ENCODE measurements at places on chromosomes 2 and 18. TPM values are rescaled to one million over a fixed set of nuclear protein-coding genes. Genes with fewer than 3 reads are reported as not detected.

DNA sequence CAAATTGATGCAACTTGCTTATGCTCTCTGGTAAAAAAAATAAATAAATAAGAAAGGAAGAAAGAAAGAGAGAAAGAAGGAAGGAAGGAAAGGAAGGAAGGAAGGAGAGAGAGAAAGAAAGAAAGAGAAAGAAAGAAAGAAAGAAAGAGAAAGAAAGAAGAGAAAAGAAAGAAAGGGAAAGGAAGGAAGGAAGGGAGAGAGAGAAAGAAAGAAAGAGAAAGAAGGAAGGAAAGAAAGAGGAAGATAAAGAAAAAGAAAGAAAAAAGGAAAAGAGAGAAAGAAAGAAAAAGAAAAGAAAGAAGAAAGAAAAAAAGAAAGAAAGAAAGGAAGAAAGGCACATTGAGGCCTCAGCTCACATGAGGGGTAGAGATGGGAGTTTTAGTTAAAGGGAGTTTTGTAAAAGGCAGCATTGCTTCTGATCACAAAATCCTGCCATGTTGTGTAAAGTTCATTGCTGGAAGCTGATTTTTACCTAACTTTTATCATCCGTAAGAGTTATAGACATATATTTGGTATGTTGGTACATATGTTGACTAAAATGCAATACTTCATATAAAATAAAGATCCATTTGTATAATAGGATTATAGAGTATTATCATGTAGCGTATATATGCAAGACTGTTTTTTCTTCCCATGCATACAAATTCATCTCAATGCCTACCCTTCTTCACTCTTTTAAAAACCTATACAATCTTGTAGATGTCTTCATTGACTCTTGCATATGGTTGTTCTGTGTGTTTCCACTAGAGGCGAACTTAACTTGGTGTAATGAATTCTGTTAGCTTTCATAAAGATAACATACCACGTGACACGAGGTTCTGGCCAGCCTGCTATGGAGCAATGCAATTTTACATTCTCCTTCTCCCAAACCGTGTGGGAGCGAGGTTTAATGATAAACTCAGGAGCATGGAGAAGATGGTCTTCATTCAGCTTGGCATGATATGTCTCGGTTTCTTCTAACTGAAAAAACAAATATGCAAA lies 32.8 kb downstream of the MYOM1 start:
- no peak for DNase-seq

GRCh38 chr2:15521641-15522181 lies 39.4 kb downstream of the NBAS start:
- no peak for DNase-seq

Gene TRAF3IP1
- total RNA-seq = 3.6 TPM

DNA sequence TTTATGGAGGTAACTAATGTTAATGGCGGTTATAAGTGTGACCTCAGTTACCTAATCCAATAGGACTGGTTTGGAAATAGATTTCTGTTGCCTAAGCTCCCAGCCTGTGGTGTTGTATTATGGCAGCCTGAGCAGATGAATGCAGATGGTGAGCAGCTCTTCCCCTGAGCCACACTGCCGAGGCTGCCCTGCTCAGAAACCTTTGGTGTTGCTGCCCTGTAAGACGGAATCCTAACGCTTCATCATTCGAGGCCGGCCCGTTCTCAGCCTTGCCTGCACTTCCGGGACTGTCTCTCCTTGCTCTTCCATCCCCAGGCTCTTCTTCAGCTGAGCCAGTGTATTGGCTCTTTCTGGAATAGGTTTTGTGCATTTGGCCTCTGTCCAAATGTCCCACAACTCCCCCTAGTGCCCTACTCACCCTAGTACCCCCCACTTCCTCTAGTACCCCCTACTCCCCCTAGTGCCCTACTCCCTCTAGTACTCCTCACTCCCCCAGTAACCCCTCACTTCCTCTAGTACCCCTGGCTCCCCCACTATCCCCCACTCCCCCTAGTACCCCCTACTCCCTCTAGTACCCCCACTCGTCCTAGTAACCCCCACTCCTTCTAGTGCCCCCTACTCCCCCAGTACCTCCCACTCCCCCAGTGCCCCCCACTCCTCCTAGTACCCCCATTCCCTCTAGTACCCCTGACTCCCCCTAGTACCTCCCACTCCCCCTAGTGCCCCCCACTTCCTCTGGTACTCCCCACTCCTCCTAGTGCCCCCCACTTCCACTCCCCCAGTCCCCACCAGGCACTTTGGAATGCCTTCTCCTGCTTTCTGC lies 106.0 kb upstream of the TAF1B start:
- no peak for DNase-seq

Gene DOK1
- total RNA-seq = 13.2 TPM

Data from activated naive CD4-positive, alpha-beta T cell treated with anti-CD3 and anti-CD28 coated beads for 36 hours (primary cell).